ENCODE measurements at places on chromosomes 5 and 9. TPM values are rescaled to one million over a fixed set of nuclear protein-coding genes. Genes with fewer than 3 reads are reported as not detected.
A peak's percentile ranks its signal among the peaks of the same experiment; 100 is the strongest.

DNA sequence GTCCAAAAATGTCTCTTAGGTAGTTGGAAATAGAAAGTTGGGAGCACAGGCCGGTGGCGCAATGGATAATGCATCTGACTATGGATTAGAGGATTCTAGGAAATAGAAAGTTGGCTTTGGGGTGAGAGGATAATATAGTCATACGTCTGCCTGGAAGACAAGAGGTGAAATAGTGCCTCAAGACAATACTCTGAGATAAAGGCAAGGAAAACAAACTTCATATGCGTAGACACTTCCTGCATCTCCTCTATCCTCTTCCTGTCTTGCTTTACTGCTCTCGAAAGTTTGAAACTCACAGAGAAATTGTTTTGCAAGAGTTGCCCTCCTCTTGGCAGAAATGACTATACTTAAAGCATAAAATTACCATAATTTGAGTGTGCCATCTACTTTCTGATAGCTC, 153.2 kb upstream of the FBXL7 start:
- no peak for DNase-seq
- H3K4me3 ChIP-seq = no peak overlapping the region
- H3K4me1 ChIP-seq = no peaks in the 10 kb centered on the region
- no peaks in the 10 kb centered on the region for H3K36me3 ChIP-seq
- no peaks in the 10 kb centered on the region for H3K27me3 ChIP-seq

GRCh38 chr5:130138406-130139045, 234.3 kb downstream of the CHSY3 start:
- H3K36me3 ChIP-seq = no peaks in the 10 kb centered on the region
- H3K27ac ChIP-seq = no peak overlapping the region
- no peaks in the 10 kb centered on the region for H3K27me3 ChIP-seq
- no peak overlapping the region for H3K4me3 ChIP-seq

- H3K27me3 ChIP-seq = no peaks in the 10 kb centered on the region
- no peaks in the 10 kb centered on the region for H3K4me1 ChIP-seq
- no peaks in the 10 kb centered on the region for H3K36me3 ChIP-seq
- DNase-seq = no peak
Observed at GRCh38 chr9:127344368-127345000, 52.5 kb upstream of the SLC2A8 start.

Gene EIF4E1B
- not detected for total RNA-seq

Gene PTPRD
- total RNA-seq = 85.8 TPM

Gene C1QTNF2
- 0.54 TPM for total RNA-seq

DNA sequence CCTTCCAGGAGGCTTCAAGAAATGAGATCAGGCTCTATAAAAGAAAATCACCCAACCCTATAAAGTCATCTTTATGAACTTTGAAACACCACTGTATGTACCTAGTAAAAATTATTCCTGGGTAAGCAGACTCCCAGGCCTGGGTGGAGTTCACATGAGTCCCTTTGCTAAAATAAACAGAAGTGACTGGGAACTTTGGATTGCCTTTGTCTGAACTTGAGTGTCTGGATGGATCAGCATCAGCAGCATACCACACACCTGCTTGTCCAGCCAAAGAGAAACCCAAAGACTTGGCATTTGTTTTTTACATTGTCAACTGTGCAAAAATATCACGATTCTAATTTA, 79.6 kb upstream of the CDKN2B start:
- no peaks in the 10 kb centered on the region for H3K36me3 ChIP-seq
- no peaks in the 10 kb centered on the region for H3K4me1 ChIP-seq
- DNase-seq = peak; percentile 67
- no peaks in the 10 kb centered on the region for H3K27me3 ChIP-seq
- no peak overlapping the region for H3K27ac ChIP-seq

Measured in Peyer's patch (tissue), 4 donors.